ENCODE measurements at places on chromosomes 7 and 10.

GRCh38 chr7:15397922-15398760 is 163.7 kb downstream of the AGMO start:
- no peak for DNase-seq
- H3K4me1 ChIP-seq, result no peaks in the 10 kb centered on the region
- H3K27me3 ChIP-seq, result no peaks in the 10 kb centered on the region
- no peak overlapping the region for H3K4me3 ChIP-seq

DNA sequence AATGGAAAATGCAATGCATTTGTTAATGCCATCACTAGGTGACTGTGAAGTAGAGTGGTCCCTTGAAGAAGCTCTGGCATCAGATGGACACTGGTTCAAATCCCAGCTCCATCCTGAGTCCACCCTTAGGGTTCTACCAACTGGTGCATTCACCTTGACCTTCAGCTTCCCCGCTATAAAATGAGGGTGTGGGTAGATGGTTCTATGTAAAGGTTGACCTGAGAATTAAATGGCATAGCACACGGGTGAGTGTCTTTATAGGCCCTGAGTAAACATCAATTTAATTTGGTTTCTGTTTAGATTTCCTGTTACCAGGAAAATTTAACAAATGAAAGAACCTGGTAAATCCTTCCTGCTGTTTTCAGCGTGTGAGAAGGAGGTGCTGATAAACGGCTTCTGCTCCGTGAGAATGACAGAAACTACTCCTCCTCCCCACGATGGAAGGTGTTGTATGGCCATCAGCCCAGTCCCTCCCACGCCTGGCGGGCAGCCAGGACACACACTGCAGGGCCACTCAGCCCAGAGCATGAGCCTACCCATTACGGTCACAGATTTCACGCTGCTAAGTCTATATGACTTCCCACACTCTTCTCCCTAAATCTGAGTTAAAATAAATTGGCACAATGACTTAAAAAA is 210.1 kb downstream of the TNS3 start:
- DNase-seq, result no peak
- no peak overlapping the region for H3K4me3 ChIP-seq
- H3K27ac ChIP-seq, result no peak overlapping the region
- no peaks in the 10 kb centered on the region for H3K27me3 ChIP-seq
- H3K36me3 ChIP-seq, result no peaks in the 10 kb centered on the region
- no peaks in the 10 kb centered on the region for H3K4me1 ChIP-seq

GRCh38 chr10:11237571-11237970 is 219.9 kb downstream of the CELF2 start:
- H3K27me3 ChIP-seq, result no peaks in the 10 kb centered on the region
- peak overlapping the region; percentile 70 for H3K27ac ChIP-seq
- peak overlapping the region; percentile 59 for H3K4me3 ChIP-seq
- H3K36me3 ChIP-seq, result peaks cover 28% of the 10 kb centered on the region
- peaks cover 93% of the 10 kb centered on the region for H3K4me1 ChIP-seq

- no peaks in the 10 kb centered on the region for H3K36me3 ChIP-seq
- H3K27me3 ChIP-seq, result no peaks in the 10 kb centered on the region
- DNase-seq, result no peak
- H3K4me1 ChIP-seq, result peaks cover 23% of the 10 kb centered on the region
- H3K4me3 ChIP-seq, result peak overlapping the region; percentile 80
These were observed 4.2 kb downstream of the LRRC27 start for GRCh38 chr10:132336064-132336746.

DNA sequence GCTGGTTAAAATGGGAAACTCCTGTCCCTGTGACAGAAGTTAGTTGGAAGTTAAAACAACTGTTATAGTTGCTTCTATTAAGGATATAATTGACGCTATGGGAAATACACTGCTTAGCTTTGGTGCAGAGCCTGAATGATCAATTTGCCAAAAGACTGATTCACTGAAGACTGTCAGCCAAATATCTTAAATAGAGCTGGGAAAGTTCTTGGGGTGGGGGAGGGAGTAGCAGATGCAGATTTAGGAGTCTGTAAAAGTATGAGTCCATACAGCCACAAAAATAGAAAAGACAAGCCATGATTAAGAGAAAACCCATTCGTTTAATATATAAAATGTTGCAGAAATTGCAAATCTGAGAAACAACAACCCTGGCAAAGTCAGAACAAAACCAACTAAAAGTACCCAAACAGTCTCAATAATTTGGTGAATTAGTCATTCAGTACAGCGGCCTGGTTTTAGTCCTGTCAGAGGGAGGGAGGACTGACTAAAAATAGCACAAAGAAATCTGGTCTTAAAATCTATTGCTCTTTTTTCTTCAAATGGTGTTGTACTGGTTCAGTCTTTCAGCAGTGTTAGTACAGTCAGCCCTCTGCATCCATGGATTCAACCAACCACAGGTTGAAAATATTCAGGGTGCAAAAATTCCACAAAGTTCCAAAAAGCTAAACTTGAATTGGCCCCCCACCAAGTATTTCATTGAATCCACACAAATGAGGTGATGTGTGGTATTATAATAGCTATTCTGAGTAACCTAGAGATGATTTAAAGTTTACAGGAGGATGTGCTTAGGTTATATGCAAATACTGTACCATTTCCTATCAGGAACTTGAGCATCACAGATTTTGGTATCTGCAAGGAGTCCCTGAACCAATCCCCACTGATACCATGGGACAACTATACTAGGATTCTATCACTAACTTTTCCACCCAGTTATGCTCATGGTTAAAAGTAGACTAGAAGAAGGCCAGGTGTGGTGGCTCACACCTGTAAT is 30.0 kb downstream of the STK17A start:
- peaks cover 65% of the 10 kb centered on the region for H3K36me3 ChIP-seq
- peaks cover 32% of the 10 kb centered on the region for H3K4me1 ChIP-seq
- H3K4me3 ChIP-seq, result peak overlapping the region; percentile 19
- DNase-seq, result no peak
- peak overlapping the region; percentile 26 for H3K27ac ChIP-seq

- no peaks in the 10 kb centered on the region for H3K4me1 ChIP-seq
- H3K4me3 ChIP-seq, result no peak overlapping the region
These were observed 4.4 kb upstream of the SEMA3C start for GRCh38 chr7:80923211-80923612.

DNA sequence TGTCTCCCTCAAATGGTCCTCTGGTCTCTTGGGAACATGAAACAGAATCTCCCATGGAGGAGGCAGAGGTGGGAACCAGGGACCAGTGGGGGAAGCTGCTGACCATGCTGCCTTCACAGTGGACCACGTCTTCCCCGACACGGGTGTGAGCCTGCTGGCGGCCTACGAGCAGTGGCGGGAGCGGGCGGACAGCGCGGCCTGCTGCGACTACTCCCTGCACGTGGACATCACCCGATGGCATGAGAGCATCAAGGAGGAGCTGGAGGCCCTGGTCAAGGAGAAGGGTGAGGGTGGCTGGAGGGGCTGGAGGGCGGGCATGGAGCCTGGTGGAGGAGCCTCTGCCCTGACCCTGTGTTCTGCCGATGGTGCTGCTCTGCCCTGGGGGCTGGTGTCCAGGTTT is 8.0 kb downstream of the DPYSL4 start:
- no peak overlapping the region for H3K4me3 ChIP-seq
- H3K36me3 ChIP-seq, result no peaks in the 10 kb centered on the region
- H3K27me3 ChIP-seq, result no peaks in the 10 kb centered on the region
- H3K4me1 ChIP-seq, result no peaks in the 10 kb centered on the region

DNA sequence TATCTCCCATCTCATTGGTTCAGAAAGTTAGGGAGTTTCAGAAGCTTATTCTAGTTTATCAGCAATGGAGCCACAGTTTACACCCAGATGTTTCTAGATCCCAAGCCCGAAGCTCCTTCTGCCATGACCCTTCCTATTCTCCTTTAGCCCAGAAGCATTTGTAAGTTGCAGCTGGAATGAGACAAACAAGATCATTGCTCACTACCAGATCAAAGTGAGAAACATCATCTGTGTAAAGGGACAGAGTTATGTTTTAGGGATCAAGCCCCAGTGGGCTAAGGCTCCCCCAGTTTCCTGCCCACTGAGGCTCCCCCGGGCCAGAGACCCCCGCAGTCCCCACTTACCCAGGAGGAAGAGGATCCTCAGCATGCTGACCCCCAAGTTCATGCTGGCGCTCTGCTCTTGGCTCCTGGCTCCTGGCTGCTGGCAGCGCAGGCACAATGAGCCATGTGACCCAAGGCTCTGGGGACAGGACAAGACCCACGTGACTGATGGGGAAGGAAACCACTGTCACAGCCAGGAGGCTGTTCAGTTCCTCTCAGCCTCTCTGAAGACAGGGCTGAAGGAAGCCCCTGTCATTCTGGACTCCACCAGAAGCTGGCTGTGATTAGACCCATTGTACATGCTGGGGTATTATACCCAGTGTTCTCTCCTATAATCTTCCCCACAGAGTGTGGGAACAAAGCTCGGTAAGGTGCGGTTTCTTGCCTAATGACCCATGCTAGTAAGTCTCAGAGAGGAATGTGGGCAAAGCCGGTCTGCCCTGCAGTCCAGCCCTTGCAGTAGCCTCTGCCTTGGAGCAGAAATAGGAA is at the start of gene TMEM273:
TSS of gene TMEM273 (minus strand) at position 442 of the 812 bp plus-strand sequence. CDS start at position 387, 55 bp downstream.
- H3K27me3 ChIP-seq, result no peaks in the 10 kb centered on the region
- H3K4me1 ChIP-seq, result peaks cover 24% of the 10 kb centered on the region
- peak within 1 kb of the TSS; percentile 56 for H3K27ac ChIP-seq

DNA sequence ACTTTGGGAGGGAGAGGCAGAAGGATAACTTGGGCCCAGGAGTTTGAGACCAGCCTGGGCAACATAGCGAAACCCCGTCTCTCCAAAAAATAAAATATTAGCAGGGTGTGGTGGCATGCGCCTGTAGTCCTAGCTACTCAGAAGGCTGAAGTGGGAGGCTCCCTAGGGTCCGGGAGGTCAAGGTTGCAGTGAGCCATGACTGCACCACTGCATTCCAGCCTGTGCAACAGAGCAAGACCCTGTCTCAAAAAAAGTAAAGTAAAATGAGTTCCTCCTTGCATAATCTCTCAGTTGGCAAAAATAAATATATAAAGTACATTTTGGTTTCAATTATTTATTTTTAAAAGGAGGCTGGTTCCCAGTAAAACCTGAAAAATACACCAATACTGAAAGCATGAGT is 11.8 kb downstream of the NANOS1 start:
- DNase-seq, result no peak
- H3K27ac ChIP-seq, result no peak overlapping the region
- peaks cover 98% of the 10 kb centered on the region for H3K36me3 ChIP-seq

GRCh38 chr7:28686418-28686800 is 271.7 kb downstream of the TRIL start:
- DNase-seq, result no peak
- no peaks in the 10 kb centered on the region for H3K4me1 ChIP-seq
- H3K27me3 ChIP-seq, result peaks cover 15% of the 10 kb centered on the region
- no peak overlapping the region for H3K4me3 ChIP-seq

DNA sequence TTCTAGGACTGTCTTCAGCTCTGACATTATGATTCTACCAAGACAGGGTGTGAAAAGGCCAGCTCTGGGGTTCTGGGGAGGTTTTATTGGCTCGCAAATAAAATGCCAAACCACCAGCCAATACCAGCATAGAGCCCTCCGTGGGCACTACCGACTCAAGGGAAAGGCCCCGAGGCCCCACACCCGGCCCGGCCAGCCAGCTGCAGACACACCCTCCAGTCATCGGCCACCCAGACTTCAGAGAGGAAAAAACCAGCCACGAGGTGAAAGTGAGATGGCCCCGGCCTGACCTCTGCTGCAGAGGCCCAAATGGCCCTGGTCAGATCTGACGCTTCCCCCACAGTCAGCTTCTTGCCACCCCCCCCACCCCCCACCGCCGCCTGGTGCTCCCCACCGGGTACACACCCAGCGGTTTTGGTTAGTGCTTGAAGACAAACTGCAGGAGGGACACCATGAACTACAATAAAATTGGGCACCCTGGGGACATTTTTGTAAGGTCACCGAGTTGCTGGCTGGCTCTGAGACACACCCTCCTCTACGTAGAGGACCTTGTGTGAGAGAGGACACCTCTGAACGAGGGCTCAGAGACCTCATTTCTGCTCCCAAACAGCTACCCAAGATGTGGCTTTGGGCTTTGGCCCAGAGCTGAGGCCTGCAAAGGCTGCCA is 79.9 kb downstream of the PRKAG2 start:
- no peak for DNase-seq
- no peaks in the 10 kb centered on the region for H3K27me3 ChIP-seq
- H3K27ac ChIP-seq, result no peak overlapping the region
- no peak overlapping the region for H3K4me3 ChIP-seq

- H3K36me3 ChIP-seq, result no peaks in the 10 kb centered on the region
- no peaks in the 10 kb centered on the region for H3K27me3 ChIP-seq
- no peak overlapping the region for H3K27ac ChIP-seq
- H3K4me3 ChIP-seq, result no peak overlapping the region
These were observed 144.2 kb downstream of the MDFIC start for GRCh38 chr7:115066050-115066449.

- H3K27ac ChIP-seq, result peak overlapping the region; percentile 66
- no peaks in the 10 kb centered on the region for H3K36me3 ChIP-seq
- H3K27me3 ChIP-seq, result peaks cover 34% of the 10 kb centered on the region
- H3K4me3 ChIP-seq, result peak overlapping the region; percentile 60
- H3K4me1 ChIP-seq, result peaks cover 66% of the 10 kb centered on the region
These were observed 9.9 kb upstream of the SPAG6 start for GRCh38 chr10:22335173-22335933.

GRCh38 chr10:126045861-126046260 is 149.5 kb downstream of the FANK1 start:
- peaks cover 28% of the 10 kb centered on the region for H3K4me1 ChIP-seq
- no peak overlapping the region for H3K4me3 ChIP-seq
- DNase-seq, result no peak

GRCh38 chr10:43113201-43114087 is 24.8 kb upstream of the CSGALNACT2 start:
- no peaks in the 10 kb centered on the region for H3K27me3 ChIP-seq
- no peak overlapping the region for H3K27ac ChIP-seq
- no peaks in the 10 kb centered on the region for H3K36me3 ChIP-seq
- H3K4me3 ChIP-seq, result no peak overlapping the region
- no peak for DNase-seq

GRCh38 chr10:47121336-47121735 is 178.7 kb upstream of the GDF10 start:
- H3K4me1 ChIP-seq, result no peaks in the 10 kb centered on the region
- no peaks in the 10 kb centered on the region for H3K36me3 ChIP-seq
- H3K4me3 ChIP-seq, result no peak overlapping the region
- no peak overlapping the region for H3K27ac ChIP-seq

- no peaks in the 10 kb centered on the region for H3K4me1 ChIP-seq
- DNase-seq, result no peak
- H3K27ac ChIP-seq, result no peak overlapping the region
- no peaks in the 10 kb centered on the region for H3K36me3 ChIP-seq
- peaks cover 3% of the 10 kb centered on the region for H3K27me3 ChIP-seq
These were observed 5.6 kb downstream of the CYP3A43 start for GRCh38 chr7:99833289-99833877.

GRCh38 chr7:151179946-151180345 is 7.1 kb downstream of the ASB10 start:
- H3K36me3 ChIP-seq, result no peaks in the 10 kb centered on the region
- no peak overlapping the region for H3K4me3 ChIP-seq
- no peaks in the 10 kb centered on the region for H3K27me3 ChIP-seq
- H3K4me1 ChIP-seq, result no peaks in the 10 kb centered on the region

GRCh38 chr7:129886818-129887186 is 66.0 kb downstream of the UBE2H start:
- no peak for DNase-seq
- H3K4me3 ChIP-seq, result no peak overlapping the region
- peaks cover 11% of the 10 kb centered on the region for H3K36me3 ChIP-seq
- H3K27me3 ChIP-seq, result no peaks in the 10 kb centered on the region
- no peak overlapping the region for H3K27ac ChIP-seq

- no peak overlapping the region for H3K4me3 ChIP-seq
- no peaks in the 10 kb centered on the region for H3K4me1 ChIP-seq
- H3K36me3 ChIP-seq, result no peaks in the 10 kb centered on the region
- H3K27me3 ChIP-seq, result peaks cover 2% of the 10 kb centered on the region
- no peak for DNase-seq
These were observed 60.8 kb downstream of the RHOBTB1 start for GRCh38 chr10:60883187-60883586.
